Activated T-helper 1 cell treated with anti-CD3 and anti-CD28 coated beads, Interleukin-12 subunit alpha, Interleukin-12 subunit beta, Interleukin-2, Interleukin-4 antibody, amounts not matched to agents 30 ng/mL and 10 ng/mL and 1 ng/mL, durations not matched to agents 14 hours and 24 hours and 36 hours (primary cell): ENCODE measurements at places on chromosomes 5 and 9. TPM values are rescaled to one million over a fixed set of nuclear protein-coding genes. Genes with fewer than 3 reads are reported as not detected.

The CER1 gene
- not detected in 2 replicates for total RNA-seq

DNA sequence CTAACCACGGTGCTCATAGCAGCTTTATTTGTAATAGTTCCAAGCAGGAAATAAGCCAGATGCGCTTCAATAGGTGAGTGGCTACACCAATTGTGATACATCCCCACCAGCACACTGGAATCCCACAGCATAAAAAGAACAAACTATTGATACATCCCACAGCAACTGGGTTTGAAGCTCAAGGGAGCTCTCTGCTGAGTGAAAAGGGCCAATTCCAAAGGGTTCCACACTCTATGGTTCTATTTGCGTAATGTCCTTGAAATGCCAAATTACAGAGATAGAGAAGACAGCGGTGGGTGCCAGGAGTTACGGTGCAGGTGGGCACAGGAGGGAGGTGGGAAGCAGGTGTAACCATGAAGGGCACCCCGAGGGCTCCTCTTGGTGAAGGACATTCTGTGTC is 155.3 kb upstream of the PPP1R26 start:
- no peaks in the 10 kb centered on the region for H3K4me1 ChIP-seq
- no peak overlapping the region for H3K4me3 ChIP-seq
- H3K27ac ChIP-seq, result no peak overlapping the region
- no peaks in the 10 kb centered on the region for H3K36me3 ChIP-seq
- DNase-seq, result no peak
- H3K27me3 ChIP-seq, result peaks cover 5% of the 10 kb centered on the region

The TCF7 gene
- total RNA-seq, result 76.3 and 77.2 TPM in 2 replicates

GRCh38 chr5:171505473-171506043 is 86.1 kb downstream of the FGF18 start:
- no peak overlapping the region for H3K4me3 ChIP-seq
- H3K27me3 ChIP-seq, result no peaks in the 10 kb centered on the region
- no peak for DNase-seq

GRCh38 chr9:107794259-107794658 is 304.7 kb upstream of the KLF4 start:
- H3K27me3 ChIP-seq, result no peaks in the 10 kb centered on the region
- DNase-seq, result no peak
- no peaks in the 10 kb centered on the region for H3K36me3 ChIP-seq

DNA sequence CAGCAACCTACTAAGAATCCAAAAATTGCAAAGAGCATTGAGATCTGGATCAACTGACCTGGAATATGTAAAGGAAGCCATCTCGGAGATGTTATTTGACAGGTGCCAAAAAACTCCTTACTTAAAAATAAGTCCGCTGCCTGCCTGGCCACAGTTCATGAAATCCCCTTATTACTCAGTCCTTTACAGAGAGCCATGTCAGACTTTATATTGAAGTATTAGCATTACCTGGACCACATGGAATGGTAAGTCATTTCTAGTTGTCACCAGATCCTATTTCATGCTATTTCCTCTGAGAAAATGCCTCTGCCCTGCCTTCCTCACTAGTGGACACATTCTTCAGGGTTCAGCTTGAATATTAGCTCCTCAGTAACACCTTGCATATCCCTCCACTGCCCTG is 115.7 kb downstream of the DEPDC1B start:
- H3K4me3 ChIP-seq, result no peak overlapping the region
- no peaks in the 10 kb centered on the region for H3K4me1 ChIP-seq
- H3K36me3 ChIP-seq, result no peaks in the 10 kb centered on the region
- no peak for DNase-seq

DNA sequence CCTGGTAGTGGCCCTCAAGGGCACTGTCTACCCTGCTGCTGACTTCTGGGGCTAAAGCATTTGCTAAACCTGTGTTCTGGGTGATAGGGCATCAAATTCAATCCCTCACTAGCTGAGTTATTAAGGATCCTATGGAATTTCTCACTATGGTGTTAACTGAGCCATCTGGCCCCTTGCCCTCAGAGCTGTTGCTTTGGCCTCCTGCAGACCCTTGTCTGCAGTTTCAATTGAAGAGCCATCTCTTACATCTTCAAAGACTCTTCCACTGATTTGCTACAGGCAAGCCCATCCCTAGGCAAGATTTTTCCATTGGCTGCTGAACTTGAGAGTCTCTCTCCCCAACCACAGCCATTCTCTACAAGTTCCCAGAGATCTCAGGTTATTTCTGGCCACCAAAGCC is 418.2 kb downstream of the ZNF608 start:
- no peak overlapping the region for H3K4me3 ChIP-seq
- H3K4me1 ChIP-seq, result no peaks in the 10 kb centered on the region
- DNase-seq, result no peak
- no peaks in the 10 kb centered on the region for H3K27me3 ChIP-seq
- H3K27ac ChIP-seq, result no peak overlapping the region

GRCh38 chr5:137370096-137371071 is 128.7 kb downstream of the SPOCK1 start:
- H3K27ac ChIP-seq, result no peak overlapping the region
- H3K36me3 ChIP-seq, result no peaks in the 10 kb centered on the region
- no peaks in the 10 kb centered on the region for H3K4me1 ChIP-seq
- no peak overlapping the region for H3K4me3 ChIP-seq
- no peaks in the 10 kb centered on the region for H3K27me3 ChIP-seq
